Chondrocyte (in vitro differentiated cells): ENCODE measurements at places on chromosomes 13 and 19. TPM values are rescaled to one million over a fixed set of nuclear protein-coding genes. Genes with fewer than 3 reads are reported as not detected.

DNA sequence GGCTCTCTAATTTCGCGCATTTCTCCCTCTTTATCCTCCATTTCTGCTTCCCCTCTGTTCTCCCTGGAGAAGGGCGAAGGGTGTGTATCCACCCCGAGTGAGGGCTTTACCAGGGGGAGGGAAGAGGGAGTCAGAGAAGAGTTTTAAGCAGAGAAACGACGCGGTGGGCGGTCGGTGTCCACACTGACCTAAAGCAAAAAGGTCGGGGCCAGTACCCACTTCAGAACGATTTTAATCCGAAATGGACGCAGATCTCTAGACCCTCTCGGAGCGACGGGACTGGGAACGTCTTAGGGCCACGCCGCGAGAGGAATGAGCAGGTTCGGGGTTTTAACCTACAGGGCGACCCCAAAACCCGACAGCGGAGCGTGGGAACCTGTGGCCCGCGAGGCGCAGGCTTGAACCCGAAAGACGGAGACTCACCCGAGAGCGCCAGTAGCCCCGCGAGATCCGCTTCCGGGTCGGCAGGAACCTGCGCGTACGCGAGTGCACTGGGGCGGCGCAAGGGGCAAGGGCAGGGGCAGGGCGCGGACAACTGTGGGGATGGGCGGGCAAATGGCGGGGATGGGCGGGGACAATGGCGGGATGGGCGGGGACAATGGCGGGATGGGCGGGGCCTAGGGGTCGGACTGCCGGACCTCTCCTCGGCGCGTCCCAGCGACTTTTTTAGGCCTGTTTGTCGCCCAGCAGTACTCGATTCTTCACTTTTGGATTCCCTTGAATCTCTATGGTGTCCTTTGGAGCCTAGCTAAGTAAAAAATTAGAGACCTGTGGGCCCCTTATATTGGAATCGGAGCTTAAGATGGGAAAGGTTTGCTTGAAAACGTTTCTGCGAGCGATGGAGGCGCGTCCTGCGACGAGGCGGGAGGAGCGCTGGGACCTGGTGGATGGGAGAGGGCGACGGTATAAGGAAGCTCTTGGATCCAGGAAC, at the start of gene ZNF677:
Gene ZNF677 (minus strand): TSS at position 463 of the 931 bp plus-strand sequence. CDS start 3,323 bp downstream, outside the sequence.
- peak; percentile 96 for DNase-seq

GRCh38 chr19:56110515-56111448, 10.3 kb downstream of the ZNF787 start:
- no peak for DNase-seq

DNA sequence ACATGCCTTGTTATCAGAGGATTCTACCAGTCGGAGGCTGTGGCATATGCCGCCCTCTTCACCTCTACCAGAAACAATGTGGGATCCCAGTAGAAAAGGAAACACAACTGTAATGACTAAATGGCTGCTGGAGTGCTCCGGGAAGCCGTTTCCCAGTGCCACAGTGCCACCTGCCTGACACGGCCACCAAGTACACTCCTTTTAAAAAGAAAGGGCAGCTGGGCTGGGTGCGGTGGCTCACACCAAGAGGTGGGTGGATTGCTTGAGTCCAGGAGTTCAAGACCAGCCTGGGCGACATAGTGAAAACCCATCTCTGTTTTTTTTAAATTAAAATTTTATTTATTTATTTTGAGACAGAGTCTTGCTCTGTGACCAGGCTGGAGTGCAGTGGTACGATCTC, 67.3 kb downstream of the TRPM4 start:
- peak; percentile 58 for DNase-seq

- DNase-seq: peak; percentile 67
Measured at GRCh38 chr19:33445442-33446329, 72.2 kb downstream of the CEBPG start.

TUBA3C gene
- not detected in 3 replicates for total RNA-seq

RXFP2 gene
- total RNA-seq: not detected in 3 replicates

SELENOV gene
- not detected in 3 replicates for total RNA-seq
